ENCODE measurements at places on chromosomes 7 and 10.

GRCh38 chr10:18164093-18164492, 23.9 kb downstream of the CACNB2 start:
- DNase-seq, result no peak

DNA sequence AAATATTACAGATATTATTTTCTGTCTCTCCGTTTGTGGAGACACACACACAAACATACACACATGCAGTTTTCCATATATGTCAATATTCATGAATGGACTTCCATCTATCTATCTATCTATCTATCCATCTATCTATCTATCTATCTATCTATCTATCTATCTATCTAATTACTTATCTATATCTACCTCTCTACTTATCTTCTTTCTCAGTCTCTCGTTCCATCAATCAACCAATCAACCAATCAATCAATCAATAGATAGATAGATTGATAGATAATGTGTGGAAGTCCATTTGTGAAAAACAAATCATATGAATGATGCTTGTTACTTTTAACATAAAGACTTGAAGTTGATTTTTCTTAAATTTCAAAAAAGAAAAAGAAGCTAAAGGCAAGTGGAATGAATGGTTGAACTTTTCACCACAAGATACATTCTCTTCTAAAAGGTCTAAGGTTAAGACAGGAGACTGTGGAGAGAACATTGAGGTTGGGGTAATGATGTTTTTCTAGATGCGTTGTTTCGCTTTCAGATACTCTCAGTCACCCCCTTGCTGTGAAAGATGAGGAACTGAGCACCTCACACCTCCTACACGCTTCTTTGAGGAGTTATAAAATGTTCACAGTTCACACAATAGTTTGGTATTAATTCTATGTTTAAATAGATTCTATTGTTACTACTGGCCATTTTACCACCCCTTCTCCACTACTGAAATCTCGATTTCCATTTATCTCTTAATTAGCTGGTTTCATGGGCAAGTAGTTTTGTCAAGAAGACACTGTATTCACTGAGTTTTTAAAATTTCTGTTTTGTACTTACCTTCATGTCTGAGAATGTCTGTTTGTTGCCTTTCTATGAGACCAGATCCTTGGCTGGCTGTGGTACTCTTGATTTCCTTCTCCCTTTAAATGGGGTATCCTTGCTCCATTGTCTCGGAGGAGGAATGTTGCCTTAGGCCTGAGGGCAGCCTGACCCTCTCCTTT, 114.1 kb downstream of the EMX2 start:
- no peak for DNase-seq

GRCh38 chr7:151138153-151138851, 29.2 kb downstream of the GBX1 start:
- no peak for DNase-seq

- DNase-seq, result no peak
Measured at GRCh38 chr7:146635205-146636032, 518.8 kb downstream of the CNTNAP2 start.

DNA sequence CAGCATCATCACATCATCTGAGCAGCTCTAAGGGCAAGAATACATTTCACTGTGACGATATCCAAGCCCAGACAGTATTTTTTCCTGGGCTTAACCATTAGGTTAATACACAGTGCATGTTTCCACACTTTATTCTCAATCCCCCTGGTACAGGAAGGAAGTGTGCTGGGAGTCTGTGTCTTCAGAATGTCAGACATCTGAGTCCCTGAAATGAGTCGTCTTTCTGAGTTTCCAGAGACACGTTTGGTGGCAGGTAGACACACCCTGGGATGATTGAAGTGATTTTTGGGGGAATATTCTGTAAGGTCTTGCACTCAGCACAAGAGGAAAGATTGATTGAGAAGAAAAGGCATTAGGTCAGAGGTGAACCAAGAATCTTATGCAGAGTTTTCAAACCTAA, 13.1 kb upstream of the SHH start:
- DNase-seq, result no peak

GRCh38 chr7:4751398-4751947, 23.9 kb upstream of the AP5Z1 start:
- DNase-seq, result no peak

DNA sequence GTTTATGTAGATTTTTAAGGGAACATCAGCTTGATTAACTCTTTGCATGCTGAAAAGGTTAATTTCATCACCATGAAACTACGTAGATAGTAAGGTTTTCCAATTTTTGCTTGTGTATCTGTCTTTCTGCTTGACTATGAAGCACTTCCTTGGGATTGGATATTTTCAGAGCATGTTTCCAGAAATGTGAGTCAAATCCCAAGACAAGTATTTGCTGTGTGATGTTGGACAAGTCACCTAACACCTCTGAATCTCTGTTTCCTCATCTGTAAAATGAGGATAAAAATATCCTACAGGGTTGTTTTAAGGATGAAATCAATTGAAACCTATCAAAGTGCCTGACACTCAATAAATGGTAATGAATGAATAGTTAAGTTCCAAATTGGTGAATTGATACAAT, 42.4 kb downstream of the ANK3 start:
- no peak for DNase-seq

GRCh38 chr10:29685506-29685905, 50.7 kb upstream of the SVIL start:
- DNase-seq, result no peak

DNA sequence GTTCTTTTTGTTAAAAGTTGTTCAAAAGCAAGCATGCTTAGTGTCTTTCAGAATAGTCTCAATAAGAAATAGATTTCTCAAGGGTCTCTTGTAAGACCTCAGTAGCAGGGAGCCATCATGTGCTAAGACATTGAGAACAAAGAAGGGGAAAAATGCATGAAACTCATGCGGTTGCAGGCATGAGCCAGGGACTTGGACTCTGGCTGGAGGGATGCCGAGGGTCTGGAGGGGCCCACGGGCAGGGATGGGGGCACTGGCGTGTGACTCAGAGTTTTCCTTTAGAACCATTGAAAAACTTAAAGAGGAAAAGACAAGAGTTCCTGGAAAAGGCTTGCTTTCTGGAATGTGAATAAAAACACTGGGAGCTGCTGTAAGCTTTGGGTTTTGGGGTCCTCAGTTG, 253.3 kb downstream of the CCDC3 start:
- DNase-seq, result no peak

GRCh38 chr7:816751-817671, 15.3 kb upstream of the SUN1 start:
- peak; percentile 46 for DNase-seq

DNA sequence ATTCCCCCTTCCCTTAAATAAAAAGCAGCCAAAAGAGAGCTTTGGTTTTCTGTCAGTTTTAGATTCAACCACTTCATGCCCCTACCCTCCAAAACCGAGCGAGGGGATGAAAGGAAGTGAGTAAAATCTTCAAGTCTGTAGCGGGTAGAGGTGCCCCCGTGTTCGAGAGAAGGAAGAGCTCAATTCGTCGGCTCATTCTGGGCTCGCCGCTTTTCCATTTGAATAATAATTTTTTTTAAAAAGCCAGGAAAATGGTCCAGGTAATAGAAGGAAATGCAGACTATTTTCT, 436.2 kb upstream of the GALNT17 start:
- DNase-seq, result peak; percentile 37

- no peak for DNase-seq
Measured at GRCh38 chr7:148289630-148290029, 300.9 kb upstream of the C7orf33 start.

GRCh38 chr10:9853405-9854355, 1164.0 kb upstream of the CELF2 start:
- no peak for DNase-seq

- no peak for DNase-seq
Measured at GRCh38 chr10:11395581-11396310, 215.7 kb downstream of the USP6NL start.

DNA sequence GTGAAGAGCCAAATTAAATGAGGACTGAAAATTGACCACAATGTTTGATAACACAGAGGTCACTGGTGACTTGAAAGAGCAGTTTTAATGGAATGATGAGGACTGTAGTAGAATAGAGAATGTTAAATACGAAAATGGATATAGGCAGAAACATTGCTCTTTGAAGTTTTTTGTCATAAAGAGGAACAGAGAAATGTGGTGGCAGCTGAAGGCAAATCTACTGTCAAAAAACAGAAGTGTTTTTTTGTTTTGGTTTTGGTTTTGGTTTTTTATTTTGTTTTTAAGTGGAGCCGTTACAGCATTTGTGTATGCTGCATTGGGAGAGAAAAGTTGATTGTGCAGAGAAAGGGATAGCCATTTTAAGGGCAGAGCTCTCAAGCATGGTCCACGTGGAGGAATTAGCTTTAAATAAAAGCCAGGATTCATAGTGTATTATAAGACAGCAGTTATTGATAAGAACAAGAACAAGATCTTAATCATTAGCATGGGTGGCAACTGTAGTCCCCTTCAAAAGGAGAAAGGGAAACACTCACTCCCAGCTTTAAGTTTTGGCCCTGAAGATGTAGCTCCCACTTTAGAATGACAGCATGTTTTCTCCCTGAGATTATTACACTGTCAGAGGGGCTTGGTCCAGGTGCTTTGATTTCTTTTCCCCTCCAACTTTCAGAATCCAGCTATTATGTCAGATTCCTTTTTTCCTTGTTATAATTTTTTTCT, 156.7 kb upstream of the BET1 start:
- DNase-seq, result peak; percentile 48

GRCh38 chr7:93178213-93178612, 30.0 kb upstream of the SAMD9L start:
- no peak for DNase-seq

- DNase-seq, result no peak
Measured at GRCh38 chr7:47438411-47439029, 143.4 kb downstream of the TNS3 start.

DNA sequence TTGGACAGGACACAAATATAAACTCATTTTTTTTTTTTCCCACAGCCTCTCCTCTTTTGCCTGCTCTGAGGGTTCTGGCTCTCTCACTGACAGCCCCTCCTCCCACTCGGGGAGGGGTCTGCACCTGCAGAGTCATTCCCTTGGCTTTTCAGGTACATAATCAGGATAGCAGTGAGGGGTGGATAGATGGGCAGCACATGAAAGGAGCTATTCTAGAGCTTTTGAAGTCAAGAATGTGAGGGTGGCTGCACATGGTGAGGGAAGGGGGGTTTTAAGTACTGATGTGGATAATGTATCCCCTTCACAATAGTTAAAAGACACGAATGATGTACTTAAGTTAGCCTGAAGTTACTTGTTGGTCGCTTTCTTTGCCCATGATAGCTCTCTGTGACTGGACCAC, 76.2 kb downstream of the CFAP58 start:
- no peak for DNase-seq

DNA sequence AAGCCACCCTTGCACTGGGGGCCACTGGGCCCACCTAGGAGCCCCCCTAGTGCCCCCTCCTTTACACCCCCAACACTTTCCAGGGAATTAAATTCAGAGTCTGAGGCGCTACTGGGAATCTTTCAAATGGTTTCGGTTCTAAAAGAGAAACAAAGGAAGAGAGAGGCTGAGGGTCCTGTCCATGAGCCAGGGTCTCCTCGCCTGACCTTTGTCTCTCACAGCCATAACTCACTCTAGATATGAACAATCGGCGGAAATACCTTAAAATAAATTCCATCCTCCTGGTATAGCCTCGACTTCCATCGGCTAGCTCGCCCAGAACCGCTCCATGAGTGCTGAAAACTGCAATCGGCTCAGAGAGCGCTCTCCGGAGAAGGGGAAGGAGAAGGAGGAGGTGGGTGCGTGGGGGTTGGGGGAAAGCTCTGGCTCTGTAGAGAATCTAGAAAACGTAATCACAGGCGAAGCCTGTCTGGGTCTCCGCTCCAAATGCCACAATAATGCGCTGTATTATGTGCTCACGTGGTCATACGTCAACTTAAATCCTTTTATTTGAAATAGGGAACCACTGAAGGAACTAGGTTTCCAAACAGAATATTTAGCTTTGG, 12.6 kb downstream of the HOXA4 start:
- no peak for DNase-seq

DNA sequence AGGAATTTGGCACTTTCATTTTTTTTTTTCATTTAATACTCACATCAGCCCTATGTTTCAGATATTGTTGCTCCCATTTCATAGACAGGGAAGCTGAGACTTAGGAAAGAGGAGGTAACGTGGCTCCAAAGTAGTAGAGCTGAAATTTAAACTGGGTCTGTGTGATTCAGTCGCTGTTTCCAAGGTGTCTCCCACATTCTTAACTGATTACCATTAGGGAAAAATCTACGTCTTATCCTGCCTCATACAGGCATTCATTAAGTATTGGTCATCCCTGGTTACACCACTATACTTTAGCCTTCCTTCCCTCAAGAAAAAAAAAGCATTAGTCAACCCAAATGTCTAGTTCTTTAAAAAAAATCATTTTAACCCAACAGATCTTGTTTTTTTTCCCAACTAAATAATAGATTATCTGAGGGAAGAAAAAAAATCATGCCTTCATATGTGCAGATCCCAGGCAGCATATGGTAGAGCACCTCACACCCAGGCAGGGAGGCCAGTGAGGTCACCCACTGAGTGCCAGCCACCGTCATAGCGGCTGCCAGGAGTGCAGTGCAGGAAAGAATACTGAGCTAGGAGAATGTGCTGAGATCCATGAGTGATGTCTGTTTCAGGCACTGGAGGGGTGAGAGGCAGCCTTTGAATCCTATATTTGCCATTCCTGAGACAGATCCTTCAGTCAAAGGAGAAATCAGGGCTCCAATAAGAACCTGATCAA, 59.0 kb upstream of the SORCS3 start:
- DNase-seq, result no peak

DNA sequence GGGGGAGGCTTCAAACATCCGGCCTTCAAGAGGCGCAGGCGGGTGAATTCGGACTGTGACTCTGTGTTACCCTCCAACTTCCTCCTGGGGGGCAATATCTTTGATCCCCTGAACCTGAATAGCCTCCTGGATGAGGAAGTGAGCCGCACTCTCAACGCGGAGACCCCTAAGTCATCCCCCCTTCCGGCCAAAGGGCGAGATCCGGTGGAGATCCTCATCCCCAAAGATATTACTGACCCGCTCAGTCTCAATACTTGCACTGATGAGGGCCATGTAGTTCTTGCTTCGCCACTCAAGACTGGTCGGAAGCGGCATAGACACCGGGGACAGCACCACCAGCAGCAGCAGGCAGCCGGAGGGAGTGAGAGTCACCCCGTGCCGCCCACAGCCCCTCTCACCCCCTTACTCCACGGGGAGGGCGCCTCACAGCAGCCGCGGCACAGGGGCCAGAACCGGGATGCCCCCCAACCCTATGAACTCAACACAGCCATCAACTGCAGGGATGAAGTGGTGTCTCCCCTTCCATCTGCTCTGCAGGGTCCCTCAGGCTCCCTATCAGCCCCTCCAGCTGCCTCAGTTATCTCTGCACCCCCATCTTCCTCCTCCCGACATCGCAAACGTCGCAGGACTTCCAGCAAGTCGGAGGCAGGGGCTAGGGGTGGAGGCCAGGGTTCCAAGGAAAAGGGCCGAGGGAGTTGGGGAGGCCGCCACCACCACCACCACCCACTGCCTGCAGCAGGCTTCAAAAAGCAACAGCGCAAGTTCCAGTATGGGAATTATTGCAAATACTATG, 1.1 kb downstream of the MEPCE start:
- no peak for DNase-seq

Data from germinal center (tissue), 1 donor.